ENCODE measurements at places on chromosomes 16 and 17.

- DNase-seq, result no peak
These were observed 7.4 kb downstream of the MAP3K3 start for GRCh38 chr17:63629627-63630026.

DNA sequence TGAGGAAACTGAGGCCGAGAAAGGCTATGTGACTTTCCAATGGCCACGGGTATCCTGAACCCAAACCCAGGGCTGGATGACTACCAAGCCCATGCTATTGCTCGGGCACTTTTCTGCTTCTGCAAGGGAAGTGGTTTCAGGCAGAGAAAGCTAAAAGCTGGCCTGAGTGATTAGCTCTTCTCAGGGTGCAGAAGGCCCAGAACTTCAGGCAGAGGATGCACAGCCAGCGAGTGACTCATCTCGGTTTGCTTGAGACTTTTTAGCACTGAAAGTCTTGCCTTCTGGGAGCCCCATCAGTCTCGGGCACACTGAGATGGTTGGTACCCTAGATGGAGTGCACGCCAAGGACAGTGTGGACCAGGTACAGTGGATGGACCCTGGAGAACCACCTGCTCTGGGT, 129.5 kb upstream of the SDK2 start:
- DNase-seq, result no peak

- no peak for DNase-seq
These were observed 11.8 kb upstream of the IL21R start for GRCh38 chr16:27390151-27390550.

DNA sequence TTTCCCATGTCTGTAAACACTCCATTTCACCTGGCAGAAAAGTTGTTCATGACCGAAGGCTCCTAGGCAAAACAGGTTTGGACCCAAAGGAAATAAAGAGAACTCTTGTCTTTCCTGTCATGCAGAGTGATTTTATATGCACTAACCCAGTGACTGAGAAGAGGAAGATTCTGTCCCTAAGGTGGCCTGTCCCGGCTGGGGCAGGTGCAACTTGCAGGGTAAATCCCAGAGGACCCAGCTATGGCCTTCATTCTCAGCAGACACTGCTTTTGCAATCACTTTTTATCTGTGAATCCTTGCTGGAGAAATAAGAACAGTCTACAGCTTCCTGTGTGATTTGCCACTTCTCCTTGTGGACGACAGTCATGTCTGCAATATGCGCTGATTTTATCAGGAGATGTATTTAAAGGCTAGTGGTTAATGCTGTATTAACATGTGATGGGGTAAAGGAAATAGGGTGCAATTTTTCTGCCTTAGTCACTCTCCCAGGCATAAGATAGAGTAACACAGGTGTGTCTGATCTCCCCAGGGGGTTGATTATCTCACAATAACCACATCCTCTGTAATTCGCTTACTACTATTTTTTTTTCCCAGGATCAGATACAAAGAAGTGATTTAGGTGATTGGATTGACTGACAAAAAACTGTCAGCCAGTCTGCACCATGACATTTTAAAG, 696.8 kb upstream of the SOX9 start:
- no peak for DNase-seq

GRCh38 chr17:13283606-13284005, 265.8 kb upstream of the ELAC2 start:
- no peak for DNase-seq

DNA sequence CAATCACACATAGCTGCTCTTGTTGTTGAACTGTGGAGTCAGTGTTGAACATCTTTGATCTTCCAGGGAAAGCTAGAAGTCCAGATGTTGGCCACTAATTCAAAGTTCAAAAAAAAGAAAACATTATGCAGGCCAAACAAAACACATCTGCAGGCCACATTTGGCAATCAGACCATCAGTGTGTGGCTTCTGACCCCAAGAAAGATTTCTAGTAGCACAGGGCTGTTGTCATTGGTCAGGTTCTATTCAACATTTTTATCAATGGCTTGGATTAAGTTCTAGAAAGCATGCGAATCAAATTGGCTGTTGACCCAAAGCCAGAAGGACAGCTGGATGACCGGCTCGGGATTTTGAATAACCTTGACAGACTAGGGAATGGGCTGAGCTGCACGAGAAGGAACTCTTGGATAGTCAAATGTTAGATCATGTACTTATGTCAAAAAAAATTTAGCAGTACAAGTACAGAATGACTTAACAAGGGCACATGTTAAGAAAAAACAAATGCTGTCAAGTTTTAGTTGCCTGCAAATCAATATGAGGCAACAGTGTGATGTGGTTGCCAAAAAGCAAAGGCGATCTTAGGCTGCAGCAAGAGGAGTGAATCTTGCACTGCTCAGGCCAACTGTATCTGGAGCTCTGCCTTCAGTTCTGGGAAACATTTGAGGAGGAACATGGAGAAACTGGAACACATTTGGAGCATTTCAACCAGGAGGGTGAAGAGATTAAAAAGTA, 187.6 kb downstream of the RGS9 start:
- no peak for DNase-seq

GRCh38 chr16:55051571-55052347, 121.1 kb downstream of the IRX5 start:
- no peak for DNase-seq

DNA sequence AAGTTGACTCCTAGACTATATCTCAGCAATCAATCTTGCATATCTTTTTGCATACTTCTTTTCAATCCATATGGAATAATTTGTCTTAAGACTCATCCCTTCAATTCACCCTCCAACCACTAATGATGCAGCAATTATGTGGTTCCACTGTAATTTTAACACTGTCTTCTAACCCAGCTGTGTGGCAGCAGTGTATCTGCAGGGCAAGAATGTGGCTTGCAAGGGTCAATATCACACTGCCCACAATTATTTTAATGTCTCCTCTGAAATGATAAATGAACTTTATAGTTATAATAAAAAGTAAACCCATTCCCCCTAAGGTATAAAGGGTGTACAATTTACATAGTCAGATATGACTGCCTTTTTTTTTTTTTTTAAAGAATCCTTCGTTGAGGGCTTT, 48.6 kb downstream of the FTO start:
- no peak for DNase-seq

DNA sequence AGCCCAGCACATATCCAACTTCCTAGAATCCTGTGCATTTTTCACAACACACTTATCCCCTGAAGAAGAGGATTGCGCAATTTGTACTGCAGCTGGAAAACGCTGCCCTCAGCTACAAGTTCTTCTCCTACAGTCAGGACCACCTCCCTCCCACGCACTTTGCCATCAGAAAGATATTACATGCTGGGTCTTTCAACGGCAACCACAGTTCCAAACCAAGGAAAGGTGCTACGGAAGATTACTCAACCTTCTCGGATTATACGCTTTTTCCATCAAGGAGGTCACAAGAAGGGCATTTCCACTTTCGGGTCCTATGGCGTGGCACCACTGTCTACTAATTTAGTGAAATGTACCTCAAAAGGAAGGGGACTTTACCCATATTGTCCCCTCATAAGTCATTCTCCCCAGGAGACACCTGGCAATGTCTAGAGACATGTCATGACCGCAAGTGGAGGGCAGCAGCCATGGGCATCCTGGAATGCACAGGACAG, 35.2 kb downstream of the USP7 start:
- DNase-seq, result no peak

DNA sequence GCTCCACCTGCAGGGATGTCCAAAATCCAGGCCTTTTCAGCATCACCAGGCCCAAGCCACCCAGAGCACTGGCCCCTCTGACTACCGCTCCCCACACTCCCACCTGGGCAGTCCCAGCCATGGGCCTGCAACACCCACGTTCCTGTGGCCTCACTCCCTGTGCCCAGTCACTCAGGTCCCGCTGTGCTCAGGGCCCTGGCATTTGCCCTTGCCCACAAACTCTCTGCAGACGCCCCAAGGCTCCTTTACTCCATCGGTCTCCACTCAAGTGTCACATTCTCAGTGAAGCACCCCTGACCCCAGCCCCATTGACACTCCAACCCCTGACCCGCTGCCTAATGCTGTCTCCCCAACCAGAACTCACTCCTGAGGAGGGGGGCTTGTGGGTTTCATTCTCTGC, 23.6 kb downstream of the MPG start:
- DNase-seq, result no peak

DNA sequence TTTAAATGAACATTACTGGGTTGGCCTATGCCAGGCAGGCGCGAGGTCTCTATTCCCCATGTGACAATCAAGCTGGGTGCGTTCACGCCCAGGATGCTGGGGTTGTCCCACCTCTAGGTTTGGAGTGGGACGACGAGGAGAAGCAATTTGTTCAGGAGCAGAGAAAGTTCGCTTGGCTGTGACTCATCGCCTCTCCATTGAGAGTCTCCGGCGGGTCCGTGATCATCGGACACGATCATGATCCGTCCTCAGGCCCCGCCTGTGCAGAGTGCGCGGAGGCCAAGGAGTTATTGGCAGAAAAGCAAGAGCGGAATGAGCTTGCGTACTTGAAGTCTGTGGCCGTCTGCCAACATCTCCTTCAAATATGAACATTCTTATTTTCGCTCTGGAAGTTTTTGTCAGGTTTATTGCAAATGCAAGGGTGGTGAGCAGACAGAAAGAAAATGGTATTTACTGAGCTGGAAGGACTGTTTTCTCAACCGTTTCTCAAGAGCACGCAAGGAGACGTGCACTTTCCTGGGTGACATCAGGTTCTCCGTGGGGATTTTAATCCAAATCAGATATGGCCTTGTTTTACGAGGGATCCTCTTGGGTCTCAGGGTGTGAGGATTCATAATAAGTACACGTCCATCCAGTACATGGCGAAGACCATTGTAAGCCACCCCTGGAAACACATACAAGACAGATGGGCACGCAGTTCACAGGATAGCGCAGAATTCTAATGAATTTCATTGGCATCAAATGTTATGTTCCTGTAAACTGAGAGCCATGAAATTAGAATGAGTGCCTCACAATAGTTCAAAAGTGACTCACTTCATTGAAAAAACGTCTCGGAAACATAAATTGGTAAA, 70.1 kb upstream of the CREBBP start:
- no peak for DNase-seq

Measured in effector memory CD8-positive, alpha-beta T cell (primary cell).